Activated effector memory CD4-positive, alpha-beta T cell treated with anti-CD3 and anti-CD28 coated beads, Interleukin-2, amount 50 U/mL, for 16 hours (primary cell): ENCODE measurements at places on chromosomes 11 and 22.

DNA sequence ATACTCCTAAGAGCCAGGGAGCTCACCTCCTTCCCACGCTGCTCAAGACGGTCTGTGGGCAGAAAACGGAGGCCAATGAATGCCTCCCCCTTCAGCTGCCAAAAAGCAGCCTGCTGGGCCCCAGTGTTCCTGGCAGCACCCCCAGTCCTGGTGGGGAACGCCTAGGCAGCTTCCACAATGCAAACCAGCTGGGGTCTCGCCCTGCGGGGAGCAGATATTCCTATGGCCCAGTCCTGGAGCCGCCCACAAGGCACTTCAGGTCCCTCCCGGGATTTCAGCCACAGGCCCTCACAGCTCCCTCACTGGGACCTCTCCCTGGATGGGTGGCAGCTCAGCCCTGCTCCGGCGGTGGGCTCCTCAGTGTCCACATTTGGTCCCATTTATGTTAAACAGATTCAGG, 29.2 kb downstream of the A4GALT start:
- no peak for DNase-seq

- no peak for DNase-seq
Observed at GRCh38 chr11:117475716-117476530, 148.3 kb downstream of the CEP164 start.

DNA sequence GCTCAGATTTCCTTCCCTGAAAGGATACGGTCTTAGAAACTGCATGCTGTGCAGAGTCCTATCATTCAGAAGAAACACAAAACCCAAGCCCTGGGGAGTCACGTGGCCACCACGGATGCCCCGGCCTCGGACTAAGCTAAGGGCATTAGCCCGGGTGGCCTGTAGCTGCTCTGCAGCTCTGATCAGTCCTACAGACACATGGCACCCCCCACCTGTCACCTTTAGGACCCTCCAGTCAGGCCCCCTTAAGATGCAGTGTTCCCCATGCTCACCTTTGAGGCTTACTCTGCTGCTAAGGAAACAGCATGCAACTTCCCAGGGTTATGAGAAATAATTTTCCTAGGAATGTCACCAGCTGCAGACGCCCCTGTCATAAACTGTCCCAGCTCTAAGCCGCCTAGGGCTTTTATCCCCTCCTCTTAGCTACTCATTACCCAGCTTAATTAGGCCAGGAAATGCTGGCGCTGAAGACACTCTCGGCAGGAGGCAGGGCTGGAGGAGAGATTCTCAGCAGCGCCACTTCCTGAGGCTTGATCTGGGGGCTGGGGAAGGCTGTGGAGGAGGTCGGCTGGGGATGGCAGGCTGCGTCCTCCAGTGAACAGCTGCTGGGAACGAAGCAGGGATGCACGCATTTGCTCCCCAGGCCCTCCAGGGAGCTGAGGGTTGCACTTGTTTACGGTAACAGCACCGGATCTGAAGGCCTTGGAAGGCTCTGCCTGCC, 47.2 kb upstream of the ADA2 start:
- DNase-seq: no peak

- no peak for DNase-seq
Observed at GRCh38 chr11:64372802-64373597, 14.0 kb downstream of the RPS6KA4 start.

- DNase-seq: no peak
Observed at GRCh38 chr11:34449013-34449412, 10.3 kb downstream of the CAT start.

DNA sequence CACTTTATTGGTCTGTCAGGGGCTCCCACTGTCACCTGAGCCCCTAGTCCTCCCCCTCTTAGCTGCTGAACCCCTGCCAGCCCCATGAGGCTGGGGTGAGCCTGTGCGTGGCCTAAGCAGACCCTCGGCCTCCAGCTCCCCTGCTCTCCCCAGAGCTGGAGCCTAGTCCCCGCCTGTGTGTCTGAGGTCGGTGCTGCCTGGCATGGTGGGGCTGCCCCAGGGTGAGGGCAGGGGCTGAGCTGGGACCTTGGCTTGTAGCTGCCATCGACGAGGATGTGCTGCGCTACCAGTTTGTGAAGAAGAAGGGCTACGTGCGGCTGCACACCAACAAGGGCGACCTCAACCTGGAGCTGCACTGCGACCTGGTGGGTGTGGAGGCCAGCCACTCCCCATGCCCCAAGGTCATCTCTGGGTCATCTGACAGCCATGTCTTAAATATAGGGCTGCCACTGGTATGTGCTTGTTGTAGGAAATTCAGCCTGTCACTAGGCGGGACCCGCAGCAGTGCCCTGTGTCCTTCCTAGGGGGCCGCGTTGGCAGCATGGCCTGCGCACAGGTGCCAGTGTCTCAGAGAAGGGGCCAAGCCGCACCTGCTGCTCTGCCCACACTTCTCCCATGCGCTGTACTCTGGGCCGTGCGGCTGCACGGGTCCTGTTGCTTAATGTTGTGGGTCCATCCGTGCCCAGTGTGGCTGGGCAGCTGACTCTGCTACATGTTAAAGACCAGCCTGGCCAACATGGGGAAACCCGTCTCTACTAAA, 21.0 kb downstream of the PPIL2 start:
- no peak for DNase-seq

- no peak for DNase-seq
Observed at GRCh38 chr11:124429599-124429998, 4.9 kb upstream of the OR8B4 start.

GRCh38 chr11:55697817-55698216, 35.8 kb downstream of the OR4C6 start:
- DNase-seq: no peak

GRCh38 chr11:88552379-88553062, 215.0 kb upstream of the CTSC start:
- DNase-seq: peak; percentile 80

DNA sequence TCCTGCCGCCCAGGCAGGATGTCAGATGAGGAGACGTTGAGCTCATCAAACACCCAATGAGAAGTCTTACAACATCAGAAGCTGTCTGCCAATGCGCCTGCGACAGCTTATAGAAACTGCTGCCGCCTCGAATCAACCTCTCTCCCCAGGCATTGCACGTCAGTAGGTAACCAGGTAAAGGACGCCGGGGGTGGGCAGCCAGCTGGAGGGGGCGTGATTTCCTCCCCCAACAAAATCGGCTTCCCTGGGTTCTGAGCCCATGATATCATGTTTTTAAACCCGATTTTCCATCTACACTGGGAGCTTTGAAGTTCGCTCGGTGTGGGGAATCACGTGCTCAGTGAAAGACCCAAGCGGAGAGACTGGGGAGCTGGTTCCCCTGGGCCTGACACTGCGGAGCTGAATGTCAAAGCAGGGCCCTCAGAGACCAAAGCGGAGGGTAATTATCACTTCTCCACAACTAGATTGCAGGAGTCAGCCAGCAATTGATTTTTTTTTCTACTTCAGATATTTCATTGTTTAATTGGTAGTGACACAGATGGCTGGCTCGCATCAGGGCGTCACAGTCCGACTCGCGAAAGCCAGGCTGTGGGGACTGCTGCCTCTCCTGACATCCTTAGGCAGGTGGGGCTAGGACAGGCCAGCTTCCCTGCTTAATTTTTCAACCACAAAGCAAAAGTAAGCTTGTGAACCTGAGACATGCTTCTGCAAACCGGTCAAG, 15.4 kb downstream of the FAM83F start:
- DNase-seq: no peak

DNA sequence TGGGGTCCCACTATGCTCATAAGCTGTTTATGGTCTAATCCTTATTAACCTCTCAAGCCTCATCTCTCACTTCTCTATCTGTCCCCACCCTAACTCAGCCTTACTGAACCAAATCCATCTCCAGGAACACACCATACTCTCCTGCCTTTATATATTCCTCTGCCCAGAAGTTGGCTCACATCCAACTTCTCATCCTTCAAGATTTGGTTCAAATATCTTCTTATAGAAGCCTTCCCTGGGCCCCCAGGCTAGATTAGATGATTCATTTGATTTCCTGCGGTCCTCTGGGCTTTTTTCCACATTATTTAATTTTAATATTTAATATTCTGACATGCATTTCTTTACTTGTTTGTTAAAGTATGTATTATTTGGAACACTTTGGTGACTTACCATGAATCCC, 23.2 kb downstream of the MEI1 start:
- DNase-seq: no peak

- no peak for DNase-seq
Observed at GRCh38 chr11:77039491-77040400, 5.5 kb downstream of the B3GNT6 start.

DNA sequence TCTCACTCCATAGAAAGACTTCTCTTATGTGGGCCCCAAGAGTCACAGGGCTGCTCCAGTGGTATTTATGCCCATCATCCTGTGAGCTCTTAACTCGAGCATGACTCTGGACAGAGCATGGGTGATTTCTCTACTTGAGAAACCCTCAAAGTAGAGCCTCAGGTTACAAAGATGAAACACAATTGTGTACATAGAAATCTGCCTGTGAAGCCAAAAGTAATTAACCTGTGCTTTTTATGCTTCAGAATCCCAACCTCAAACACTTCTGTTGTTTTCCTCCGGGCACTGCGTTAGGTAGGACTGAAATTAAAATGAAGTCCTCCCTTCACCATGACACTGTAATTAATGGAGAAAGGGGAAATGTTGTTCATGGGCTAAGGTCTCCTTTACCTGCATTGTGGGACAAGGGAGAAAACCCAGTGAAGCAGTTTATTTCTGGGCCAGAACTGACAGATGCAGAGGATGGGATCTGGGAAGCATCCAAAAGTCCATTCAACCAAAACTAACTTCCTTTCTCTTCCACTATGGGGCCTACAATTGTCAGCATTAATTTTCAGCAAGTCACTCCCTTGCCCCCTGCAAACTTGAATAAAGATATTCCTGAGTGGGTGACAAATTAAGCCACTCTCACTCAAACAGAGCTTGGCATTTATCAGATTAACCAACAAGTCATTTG, 24.1 kb upstream of the POU2AF1 start:
- DNase-seq: no peak

GRCh38 chr11:75534259-75535069, 8.7 kb upstream of the GDPD5 start:
- no peak for DNase-seq

- DNase-seq: no peak
Observed at GRCh38 chr11:76424379-76424778, 20.4 kb upstream of the EMSY start.

GRCh38 chr11:19827399-19828135, 114.9 kb downstream of the NAV2 start:
- no peak for DNase-seq

GRCh38 chr11:6284250-6284649, 24.6 kb downstream of the CCKBR start:
- DNase-seq: no peak

GRCh38 chr11:114262681-114263512, 33.3 kb upstream of the NNMT start:
- peak; percentile 58 for DNase-seq

- no peak for DNase-seq
Observed at GRCh38 chr11:88114486-88115045, 60.7 kb downstream of the RAB38 start.

DNA sequence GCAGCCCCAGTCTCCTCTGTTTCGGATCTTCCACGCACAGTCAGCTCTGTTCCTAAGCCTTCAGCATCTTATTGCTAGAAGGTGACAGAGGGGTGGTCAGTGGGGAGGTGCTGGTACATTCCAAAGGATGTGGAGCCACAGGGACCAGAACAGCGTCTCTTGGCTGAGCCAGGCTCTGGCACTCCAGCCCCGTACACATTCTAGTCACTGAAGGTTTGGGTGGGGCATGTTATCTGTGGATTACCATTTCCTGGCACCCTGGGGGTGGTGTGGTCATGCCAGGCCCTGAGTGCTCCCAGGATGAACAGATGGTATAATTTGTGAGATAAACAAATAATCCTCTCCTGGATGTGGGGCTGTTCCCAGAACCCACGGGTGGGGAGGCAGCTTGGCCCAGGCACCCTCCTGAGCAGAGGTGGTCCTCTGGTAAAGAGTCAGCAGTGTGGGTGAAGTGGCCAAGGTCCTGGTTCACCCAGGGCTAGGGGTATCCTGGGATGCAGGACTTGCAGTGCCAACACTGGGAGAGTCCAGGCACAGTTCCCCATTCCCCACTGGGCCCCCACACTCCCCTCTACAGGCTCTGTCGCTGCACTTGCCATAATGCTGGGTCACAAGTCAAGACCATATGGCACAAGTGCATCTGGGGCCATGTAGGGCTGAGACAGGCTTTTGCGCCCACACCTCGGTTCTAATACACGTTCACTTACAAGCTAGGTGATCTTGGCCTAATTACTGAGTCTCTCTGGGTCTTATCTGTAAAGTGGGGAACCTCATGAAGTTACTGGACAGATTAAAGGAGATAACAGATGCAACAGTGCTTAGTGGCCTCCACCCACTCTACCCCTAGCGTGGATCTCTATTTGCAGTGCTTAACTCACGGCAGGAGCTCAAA, 33.0 kb downstream of the DKK3 start:
- no peak for DNase-seq

GRCh38 chr11:104064034-104064630, 27.7 kb downstream of the DDI1 start:
- no peak for DNase-seq

DNA sequence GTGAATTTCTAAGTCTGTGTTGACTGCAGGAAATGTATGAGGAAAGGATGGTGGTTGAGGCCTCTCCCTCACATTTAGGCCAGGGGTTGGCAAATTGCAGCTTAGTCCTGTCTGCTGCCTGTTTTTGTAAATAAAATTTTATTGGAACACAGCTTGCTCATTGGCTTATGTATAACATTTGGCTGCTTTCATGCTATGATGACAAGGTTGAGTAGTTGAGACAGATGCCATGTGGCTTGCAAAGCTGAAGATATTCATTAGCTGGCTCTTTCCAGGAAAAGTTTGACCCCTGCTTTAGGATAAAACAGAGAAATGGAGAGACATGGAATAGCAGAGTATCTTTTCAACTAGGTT, 46.2 kb downstream of the BCR start:
- no peak for DNase-seq

DNA sequence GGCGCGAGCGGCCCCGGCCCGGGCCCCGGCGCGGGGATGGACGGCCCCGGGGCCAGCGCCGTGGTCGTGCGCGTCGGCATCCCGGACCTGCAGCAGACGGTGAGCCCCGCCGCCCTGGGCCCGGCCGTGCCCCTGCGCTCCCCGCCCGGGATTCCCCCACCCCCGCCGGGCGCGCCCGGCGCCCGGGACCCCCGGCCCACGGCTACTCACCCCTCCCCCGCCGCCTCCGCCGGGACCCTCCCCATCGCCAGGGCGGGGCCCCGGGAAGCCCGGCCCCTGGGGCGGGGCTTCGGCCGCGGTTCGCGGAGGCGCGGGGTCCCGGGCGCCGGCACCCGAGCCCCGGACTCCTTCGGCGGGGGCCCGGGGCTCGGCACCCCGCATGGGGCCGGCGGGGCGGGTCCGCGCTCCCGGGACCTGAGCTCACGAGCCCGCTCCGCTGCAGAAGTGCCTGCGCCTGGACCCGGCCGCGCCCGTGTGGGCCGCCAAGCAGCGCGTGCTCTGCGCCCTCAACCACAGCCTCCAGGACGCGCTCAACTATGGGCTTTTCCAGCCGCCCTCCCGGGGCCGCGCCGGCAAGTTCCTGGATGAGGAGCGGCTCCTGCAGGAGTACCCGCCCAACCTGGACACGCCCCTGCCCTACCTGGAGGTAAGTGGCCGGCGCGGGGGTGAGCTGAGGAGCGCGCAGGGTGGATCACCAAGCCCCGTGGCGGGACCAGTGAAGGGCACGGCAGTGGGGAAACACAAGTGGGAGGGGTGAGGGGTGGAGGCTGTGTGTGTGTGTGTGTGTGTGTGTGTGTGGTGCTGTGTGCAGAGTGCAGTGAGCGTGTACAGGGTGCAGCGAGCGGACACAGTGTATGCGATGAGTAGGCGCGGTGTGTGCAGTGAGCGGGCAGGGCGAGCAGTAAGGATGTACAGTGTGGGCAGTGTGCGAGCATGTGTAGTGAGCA, 2.3 kb downstream of the SHANK3 start:
- no peak for DNase-seq

GRCh38 chr11:7609521-7609920, 63.8 kb downstream of the CYB5R2 start:
- DNase-seq: no peak
